Activated CD4-positive, alpha-beta memory T cell treated with anti-CD3 and anti-CD28 coated beads, Interleukin-2, amount 10 ng/mL, durations not matched to agents 7 days and 5 days (primary cell): ENCODE measurements at places on chromosomes 6 and 20.

DNA sequence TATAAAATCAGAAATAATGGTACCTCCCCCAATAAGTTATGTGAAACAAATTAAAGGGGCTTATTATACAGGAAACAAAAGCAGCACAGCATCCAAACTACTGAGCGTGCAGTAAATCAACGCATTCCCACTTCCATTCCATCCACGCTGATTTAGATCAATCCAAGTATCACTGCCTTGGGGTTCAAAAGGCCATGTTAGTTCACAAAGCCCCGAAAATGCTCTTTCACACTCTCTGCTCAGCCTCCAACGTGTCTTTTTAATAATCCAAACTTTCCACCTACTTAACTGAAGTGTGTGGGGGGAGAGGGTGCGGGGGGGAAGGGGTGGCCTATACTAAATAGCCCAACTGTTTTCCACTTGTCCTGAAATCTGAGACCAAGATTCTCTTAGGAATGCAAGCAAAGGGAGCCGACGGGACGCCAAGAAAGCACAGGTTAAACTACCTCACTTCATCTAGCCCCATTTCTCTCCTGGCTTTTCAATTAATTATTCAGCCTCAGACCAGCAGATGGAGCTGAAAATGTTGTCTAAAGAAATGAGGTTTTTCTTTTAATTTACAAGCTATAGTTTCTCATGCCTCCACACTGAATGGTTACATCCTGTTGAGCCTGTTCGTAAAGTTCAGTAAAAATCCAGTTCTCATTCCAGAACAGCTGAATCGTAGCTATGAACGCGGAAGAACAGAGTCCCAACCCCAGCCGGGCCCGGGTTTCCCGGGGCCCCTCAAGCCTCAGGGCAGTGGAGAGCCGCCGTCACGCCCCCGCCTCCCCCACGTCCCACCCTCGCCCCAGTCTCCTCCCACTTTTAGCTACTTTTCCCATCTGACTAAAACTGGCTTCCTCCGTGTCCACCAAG lies 1.0 kb upstream of the NXT1 start:
- DNase-seq: peak; percentile 77

- no peak for DNase-seq
Observed at GRCh38 chr20:4775322-4776078, 53.8 kb downstream of the PRND start.

GRCh38 chr20:45336530-45337366 lies 11.5 kb downstream of the SDC4 start:
- DNase-seq: no peak

DNA sequence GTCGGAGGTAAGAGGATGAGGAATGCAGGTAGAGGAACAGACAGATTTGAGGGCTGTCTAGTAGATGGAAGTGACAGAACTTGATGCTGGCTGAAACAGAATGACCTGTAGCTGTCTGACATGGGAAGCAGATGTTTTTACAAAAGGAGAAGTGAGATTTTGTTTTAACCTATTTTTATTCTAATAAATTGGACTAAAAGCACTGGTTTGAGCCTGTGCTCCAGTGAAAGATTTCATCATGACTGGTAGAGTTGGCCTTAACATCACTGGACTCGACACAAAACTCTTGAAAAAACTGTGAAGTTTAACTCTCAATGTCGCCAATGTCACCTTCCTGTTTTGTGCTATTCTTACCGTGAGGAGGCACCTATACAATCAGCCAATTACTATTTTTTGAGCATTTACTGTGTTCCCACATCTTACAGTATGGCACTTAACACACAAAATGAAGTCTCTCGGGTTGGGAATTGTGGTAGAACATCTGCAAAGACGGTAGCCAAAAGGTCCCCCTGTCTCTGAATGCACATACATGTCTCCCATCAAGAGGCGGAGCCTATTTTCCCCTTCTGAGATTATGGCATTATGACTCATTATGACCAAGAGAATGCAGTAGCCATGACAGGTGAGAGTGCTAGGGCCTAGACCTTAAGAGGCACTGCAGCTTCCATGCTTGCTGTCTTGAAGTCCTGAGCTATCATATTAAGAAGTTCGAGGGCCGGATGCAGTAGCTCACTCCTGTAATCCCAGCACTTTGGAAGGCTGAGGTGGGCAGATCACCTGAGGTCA lies 93.2 kb downstream of the FOXF2 start:
- no peak for DNase-seq

DNA sequence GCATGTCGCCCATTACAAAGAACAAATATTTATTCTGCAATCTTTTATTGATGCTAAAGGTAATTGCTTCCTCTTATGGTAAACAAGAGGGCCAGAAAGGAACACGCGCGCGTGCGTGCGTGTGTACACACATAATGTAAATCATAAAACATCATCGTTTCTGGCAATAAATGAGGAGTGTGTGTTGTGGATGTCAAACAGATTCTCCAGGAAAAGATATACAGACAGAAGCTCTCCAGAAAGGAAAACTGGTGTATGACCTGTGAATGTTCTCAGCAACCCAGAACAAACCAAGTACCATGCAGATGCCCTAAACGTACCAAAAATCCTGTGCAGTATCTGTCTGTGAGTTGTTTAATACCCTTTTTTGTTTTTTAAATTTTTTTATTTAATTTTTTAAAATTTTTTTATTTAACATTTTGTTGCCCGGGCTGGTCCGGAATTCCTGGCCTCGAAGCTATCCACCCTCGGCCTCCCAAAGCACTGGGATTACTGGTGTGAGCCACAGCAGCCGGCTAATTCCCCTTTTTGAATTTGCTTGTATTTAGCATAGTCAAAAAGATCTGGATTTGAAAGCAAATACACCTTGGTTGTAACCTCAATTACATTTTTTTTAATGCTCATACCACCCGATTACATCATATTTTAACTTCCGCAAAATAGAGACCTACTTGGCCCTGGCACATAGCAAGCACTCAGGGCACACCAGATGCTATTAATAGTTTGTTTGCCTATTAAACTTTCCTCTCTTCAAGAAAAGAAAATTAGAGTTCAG lies 909 bp upstream of the NUDT3 start:
- no peak for DNase-seq

GRCh38 chr6:452301-453067 lies 60.9 kb downstream of the IRF4 start:
- peak; percentile 11 for DNase-seq

GRCh38 chr6:85715797-85716196 lies 73.1 kb upstream of the SYNCRIP start:
- no peak for DNase-seq

- no peak for DNase-seq
Observed at GRCh38 chr6:125117818-125118217, 35.8 kb upstream of the TPD52L1 start.

GRCh38 chr6:75376347-75377024 lies 91.9 kb upstream of the TMEM30A start:
- DNase-seq: no peak

DNA sequence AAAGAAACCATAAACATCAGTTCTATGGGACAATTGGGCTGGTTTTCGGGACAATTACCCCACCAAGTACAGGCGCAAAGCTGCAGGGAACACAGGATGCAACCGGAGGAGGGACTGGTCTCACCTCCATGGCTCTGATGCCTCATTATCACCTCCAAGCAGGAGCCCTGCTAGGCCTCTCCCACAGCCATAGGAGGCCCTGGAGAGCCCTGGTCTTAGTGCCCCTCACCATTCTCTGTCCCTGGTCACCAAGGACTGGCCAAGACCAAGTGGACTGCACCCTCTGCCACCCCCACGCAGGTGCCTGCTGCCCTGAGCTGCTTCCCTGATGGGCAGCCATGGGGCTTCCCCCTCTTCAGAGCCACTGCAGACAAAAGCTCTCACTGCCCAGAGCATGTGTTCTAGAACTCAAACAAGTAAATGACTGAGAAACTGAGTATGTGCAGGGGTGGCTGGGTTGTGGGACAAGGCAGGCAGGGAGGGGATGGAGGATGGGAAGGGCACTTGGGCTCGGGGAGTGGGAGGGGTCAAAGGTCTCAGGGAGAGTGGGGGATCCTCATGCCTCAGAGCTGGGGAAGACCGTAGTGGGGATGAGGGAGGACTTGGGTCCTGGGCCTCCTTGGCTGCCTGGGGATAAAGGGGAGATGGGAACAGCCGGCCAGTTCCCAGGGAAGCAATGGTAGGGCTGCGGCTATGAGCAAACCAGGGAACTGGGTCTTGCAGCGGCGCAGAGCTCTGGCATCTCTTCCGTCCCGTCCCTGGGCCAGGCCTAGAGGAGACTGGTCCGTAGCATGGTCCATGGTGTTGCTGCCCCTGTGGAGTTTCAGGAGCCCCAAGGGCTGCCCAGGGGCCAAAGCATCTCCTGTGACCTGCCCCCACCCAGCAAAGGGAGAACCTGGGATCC lies 435.1 kb downstream of the PREX1 start:
- no peak for DNase-seq

GRCh38 chr20:11130554-11131166 lies 456.9 kb upstream of the JAG1 start:
- no peak for DNase-seq

DNA sequence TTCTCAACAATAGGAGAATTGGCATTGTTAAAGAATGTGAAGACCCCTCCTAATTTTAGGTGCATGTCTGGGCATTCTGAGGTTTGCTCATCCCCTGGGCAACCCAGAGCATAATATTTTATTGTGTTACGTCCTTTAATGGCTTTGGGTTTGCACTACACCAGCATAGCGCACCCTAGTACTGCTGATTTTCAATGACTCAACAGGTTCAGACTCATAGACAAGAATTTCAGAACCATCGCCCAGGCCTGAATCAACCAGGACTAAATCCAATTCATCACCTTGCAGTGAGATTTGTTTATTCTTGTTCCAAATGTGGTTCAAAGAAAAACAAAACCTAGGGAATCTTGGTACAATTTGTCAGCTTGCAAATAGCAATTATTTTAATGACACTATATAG lies 137.8 kb upstream of the PHACTR1 start:
- no peak for DNase-seq

GRCh38 chr6:2865270-2865669 lies 23.6 kb upstream of the SERPINB1 start:
- DNase-seq: no peak

DNA sequence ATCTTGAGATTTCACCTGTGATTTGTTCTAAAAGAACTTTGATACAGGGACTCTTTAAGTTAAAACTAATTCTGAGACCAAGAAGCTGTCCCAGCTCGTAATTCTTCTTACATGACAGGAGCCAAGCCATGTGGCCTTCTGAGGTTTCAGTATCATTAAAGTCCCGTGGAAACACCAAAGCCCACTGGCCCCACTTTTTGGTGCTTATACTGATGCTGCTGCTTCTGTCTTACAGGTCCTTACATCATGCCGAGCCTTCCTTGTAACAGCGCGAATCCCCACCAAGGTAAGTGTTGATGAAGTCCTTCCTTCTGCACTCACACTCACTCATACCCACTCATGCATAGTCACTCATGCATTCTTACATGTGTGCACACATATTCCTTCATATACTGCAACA lies 140.7 kb downstream of the CARMIL1 start:
- no peak for DNase-seq

GRCh38 chr6:80234401-80234800 lies 127.9 kb downstream of the BCKDHB start:
- no peak for DNase-seq

DNA sequence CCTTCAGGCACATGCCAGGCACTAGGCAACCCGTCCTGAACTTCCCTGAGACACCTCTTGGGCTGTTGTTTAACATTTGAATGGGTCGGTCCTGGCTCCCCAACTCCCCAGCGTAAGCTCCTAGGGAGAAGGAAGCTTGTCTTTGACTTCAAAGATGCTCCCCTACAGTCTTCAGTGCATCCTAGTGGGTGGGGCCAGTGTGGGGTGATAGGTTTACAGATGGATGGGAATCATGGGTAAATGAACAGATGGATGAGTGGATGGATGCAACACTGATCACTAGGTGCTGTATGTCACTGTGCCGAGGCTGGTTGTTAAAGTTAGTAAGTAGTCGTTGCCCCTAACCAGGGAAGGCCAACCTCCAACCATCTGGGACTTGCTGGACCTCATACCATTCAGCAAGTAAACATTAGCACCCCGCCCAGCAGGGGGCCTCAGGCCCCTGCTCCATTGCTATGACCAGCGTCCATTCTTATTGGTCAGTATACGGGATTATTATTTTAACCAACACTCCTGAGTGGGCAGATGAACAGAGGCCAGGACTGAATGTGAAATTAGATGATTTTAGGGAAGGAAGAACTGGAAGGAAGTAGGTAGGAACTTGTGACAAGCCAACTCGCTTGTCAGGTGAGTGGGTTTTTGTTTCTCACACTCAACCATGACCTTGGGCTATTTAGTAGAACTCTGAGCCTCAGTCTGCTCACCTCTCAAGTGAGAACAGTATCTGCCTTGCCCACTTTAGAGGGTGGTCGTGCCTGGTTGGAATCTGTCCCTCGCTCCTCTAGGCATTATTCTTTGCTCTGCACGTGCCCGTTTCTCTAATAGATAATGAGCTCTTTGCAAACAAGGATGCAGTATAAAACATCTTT lies 82.9 kb upstream of the FOXP4 start:
- no peak for DNase-seq

DNA sequence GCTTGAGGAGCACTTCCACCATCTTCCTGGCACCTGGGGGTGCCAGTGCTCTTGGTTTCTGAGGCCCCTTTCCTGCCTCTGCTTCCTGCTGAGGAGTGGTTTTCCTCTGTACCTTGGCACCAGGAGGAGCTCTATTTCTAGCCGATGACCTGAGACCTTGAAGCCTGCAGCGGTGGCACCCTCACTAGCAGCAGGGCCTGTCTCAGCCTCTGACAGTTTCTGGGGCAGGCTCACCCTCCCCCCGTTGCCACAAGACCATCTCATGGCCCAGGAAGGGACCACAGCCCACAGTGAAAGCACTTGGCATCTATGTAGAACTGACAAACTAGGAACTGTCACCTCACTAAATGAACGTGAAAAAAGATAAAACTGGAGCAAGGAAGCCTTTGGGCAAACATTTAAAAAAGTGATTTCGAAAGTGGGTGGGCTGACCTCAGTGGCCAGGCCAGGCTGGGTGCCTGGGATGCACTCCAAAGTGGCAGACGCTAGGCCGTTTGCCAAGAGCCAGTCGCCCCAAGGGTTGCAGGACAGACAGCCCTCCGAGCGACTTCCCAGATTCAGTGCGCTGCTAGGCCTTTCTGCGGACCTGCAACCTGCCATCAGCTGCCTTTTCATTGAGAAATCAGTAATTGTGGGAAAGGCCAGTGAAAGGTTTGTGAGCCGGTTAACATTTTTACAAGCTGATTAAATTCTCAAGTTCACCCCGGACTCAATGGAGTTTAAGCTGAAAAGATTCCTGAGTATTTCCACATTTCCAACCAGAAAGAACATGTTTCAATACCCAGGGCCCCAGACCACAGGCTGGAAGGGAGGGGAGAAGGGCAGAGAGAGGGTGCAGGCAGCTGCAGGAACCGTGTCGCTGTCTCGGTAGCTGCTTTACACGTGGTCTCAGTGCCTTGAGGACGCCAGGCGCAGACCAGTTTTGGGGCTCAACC lies 303.7 kb downstream of the ESR1 start:
- no peak for DNase-seq

GRCh38 chr6:36129941-36130666 lies at the start of gene MAPK13:
Gene MAPK13 (plus strand): TSS chr6:36130513. CDS start chr6:36130583, 70 bp downstream.
- DNase-seq: peak; percentile 39

- peak; percentile 22 for DNase-seq
Observed at GRCh38 chr20:37651932-37652331, 41.9 kb upstream of the CTNNBL1 start.

GRCh38 chr6:150767571-150768018 lies 97.9 kb upstream of the MTHFD1L start:
- no peak for DNase-seq
